ENCODE measurements at places on chromosomes 3 and 15.

DNA sequence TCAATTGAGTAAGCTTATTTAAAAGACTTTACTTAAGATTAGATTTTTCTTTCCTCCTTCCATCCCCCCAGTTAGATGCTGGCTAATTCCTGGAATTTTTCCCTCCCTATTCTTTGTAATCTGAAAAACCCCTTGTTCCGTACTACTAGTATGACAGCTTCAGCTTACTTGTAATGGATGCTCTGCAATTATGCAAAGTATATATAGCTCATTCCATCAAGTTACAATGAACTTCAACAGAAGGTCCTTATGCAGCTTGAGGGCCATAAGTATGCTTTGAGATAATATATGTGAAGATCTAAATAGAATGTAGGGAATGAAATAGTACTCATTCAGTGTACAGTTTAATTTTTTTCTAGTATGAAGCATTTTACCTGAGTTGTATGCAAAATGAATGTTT lies 398.3 kb upstream of the NAALADL2 start:
- no peak overlapping the region for H3K27ac ChIP-seq
- no peaks in the 10 kb centered on the region for H3K36me3 ChIP-seq
- no peak for DNase-seq
- no peaks in the 10 kb centered on the region for H3K4me1 ChIP-seq
- H3K4me3 ChIP-seq, result no peak overlapping the region
- H3K27me3 ChIP-seq, result no peaks in the 10 kb centered on the region

GRCh38 chr3:107428051-107428858 lies 51.0 kb downstream of the CCDC54 start:
- H3K27ac ChIP-seq, result no peak overlapping the region
- H3K4me3 ChIP-seq, result no peak overlapping the region
- H3K4me1 ChIP-seq, result peaks cover 14% of the 10 kb centered on the region

DNA sequence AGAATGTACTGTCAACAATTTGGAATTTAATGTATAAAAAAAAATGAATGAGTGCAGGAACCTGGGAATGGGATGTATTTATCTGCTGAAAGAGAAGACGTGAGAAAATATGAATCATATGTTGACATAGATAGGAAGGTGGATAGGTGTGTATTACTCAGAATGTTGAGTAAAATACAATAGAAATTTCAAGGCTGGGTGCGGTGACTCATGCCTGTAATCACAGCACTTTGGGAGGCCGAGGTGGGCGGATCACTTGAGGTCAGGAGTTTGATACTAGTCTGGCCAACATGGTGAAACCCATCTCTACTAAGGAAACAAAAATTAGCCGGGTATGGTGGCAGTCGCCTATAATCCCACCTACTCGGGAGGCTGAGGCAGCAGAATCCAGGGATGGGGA lies 202.8 kb downstream of the CADM2 start:
- DNase-seq, result no peak
- H3K4me1 ChIP-seq, result no peaks in the 10 kb centered on the region
- no peak overlapping the region for H3K4me3 ChIP-seq
- H3K27ac ChIP-seq, result no peak overlapping the region

- H3K4me1 ChIP-seq, result peaks cover 3% of the 10 kb centered on the region
- no peak overlapping the region for H3K27ac ChIP-seq
- H3K4me3 ChIP-seq, result no peak overlapping the region
- no peaks in the 10 kb centered on the region for H3K36me3 ChIP-seq
- H3K27me3 ChIP-seq, result peaks cover 3% of the 10 kb centered on the region
- no peak for DNase-seq
Measured at GRCh38 chr3:131178710-131179375, 152.2 kb downstream of the NEK11 start.

GRCh38 chr3:152296971-152297370 lies 28.2 kb downstream of the MBNL1 start:
- no peak overlapping the region for H3K4me3 ChIP-seq
- peaks cover 11% of the 10 kb centered on the region for H3K36me3 ChIP-seq
- no peak for DNase-seq
- peaks cover 12% of the 10 kb centered on the region for H3K4me1 ChIP-seq

- no peaks in the 10 kb centered on the region for H3K4me1 ChIP-seq
- H3K4me3 ChIP-seq, result no peak overlapping the region
- DNase-seq, result no peak
- H3K27ac ChIP-seq, result no peak overlapping the region
- H3K27me3 ChIP-seq, result peaks cover 2% of the 10 kb centered on the region
Measured at GRCh38 chr3:170077361-170077760, 39.6 kb downstream of the GPR160 start.

- DNase-seq, result no peak
- H3K4me3 ChIP-seq, result no peak overlapping the region
- H3K4me1 ChIP-seq, result no peaks in the 10 kb centered on the region
- H3K27me3 ChIP-seq, result peaks cover 1% of the 10 kb centered on the region
- no peaks in the 10 kb centered on the region for H3K36me3 ChIP-seq
Measured at GRCh38 chr3:55906896-55907295, 419.8 kb upstream of the WNT5A start.

DNA sequence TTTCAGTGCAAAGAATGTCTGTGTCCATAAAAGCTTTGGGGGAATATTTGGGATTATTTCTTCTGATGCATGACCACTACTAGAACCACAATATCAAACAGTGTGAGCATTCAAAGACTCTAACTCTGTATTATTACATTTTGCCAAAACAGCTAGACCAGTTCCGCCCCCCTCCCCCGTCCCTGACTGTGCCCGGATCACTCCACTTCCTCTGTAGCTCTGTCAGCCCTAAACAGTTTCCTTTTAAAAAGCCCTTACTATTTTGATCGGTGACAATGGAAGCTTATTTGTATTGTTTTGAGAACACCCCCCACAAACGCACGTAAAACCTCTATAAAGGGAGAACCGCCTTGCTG lies 36.6 kb upstream of the EPHB3 start:
- H3K27ac ChIP-seq, result peak overlapping the region; percentile 98
- H3K36me3 ChIP-seq, result no peaks in the 10 kb centered on the region
- peaks cover 23% of the 10 kb centered on the region for H3K4me1 ChIP-seq
- H3K4me3 ChIP-seq, result peak overlapping the region; percentile 90
- H3K27me3 ChIP-seq, result no peaks in the 10 kb centered on the region

GRCh38 chr3:34109846-34110245 lies 311.4 kb downstream of the PDCD6IP start:
- H3K4me1 ChIP-seq, result no peaks in the 10 kb centered on the region
- H3K36me3 ChIP-seq, result no peaks in the 10 kb centered on the region
- no peak for DNase-seq
- H3K27ac ChIP-seq, result no peak overlapping the region
- no peak overlapping the region for H3K4me3 ChIP-seq

- H3K4me3 ChIP-seq, result no peak overlapping the region
- H3K27ac ChIP-seq, result no peak overlapping the region
- no peaks in the 10 kb centered on the region for H3K4me1 ChIP-seq
- DNase-seq, result no peak
- no peaks in the 10 kb centered on the region for H3K36me3 ChIP-seq
Measured at GRCh38 chr15:20271647-20272046, 270.0 kb downstream of the GOLGA6L6 start.

Measured in endothelial cell (in vitro differentiated cells).